Mucosa of descending colon (tissue), 3 donors: ENCODE measurements at places on chromosomes 7 and 10. TPM values are rescaled to one million over a fixed set of nuclear protein-coding genes. Genes with fewer than 3 reads are reported as not detected.

DNA sequence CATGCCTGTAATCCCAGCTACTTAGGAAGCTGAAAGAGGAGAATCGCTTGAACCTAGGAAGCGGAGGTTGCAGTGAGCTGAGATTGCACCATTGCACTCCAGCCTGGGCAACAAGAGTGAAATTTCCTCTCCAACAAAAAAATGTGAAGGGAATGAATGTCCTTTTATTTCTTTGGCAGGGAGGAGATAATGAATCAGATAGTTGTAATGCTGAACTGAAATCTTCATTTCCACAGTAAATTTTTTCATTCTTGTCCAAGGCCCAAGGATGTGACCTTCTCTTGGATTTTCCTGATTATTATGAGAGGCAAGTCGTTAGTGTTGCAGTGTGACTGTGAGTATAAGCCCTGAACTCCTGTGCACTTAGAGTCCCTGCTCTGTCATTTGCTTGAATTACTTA, 13.6 kb downstream of the STAMBPL1 start:
- DNase-seq = no peak

GRCh38 chr10:69239816-69240434, 19.8 kb downstream of the HKDC1 start:
- no peak for DNase-seq

The ETV1 gene
- 2.6 TPM for total RNA-seq

The CTAGE4 gene
- total RNA-seq = 9.5 TPM

- peak; percentile 92 for DNase-seq
Observed at GRCh38 chr10:5488272-5489161, 10.9 kb downstream of the CALML5 start.

The EZH2 gene
- total RNA-seq = 18.1 TPM

DNA sequence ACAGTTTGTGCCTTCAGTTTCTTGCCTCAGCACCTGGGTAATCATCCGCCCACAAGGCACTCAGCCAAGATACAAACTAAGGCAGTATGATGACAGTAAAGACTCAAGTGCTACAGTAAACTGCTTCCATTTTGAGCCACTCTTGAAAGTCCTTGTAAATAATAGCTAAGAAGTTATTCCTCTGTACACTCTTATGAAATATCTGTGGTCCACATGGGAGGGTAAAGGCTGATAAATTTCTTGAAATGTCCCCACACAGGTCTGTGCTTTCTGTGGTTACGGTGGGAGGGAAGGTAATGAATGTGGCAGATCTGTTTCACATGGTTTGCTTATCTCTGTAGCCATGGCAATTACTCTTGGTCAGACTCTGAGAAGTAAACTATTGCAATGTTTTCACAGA, 551.0 kb upstream of the ZWINT start:
- no peak for DNase-seq

GRCh38 chr7:64882341-64883112, 20.5 kb upstream of the ZNF273 start:
- DNase-seq = peak; percentile 30

DNA sequence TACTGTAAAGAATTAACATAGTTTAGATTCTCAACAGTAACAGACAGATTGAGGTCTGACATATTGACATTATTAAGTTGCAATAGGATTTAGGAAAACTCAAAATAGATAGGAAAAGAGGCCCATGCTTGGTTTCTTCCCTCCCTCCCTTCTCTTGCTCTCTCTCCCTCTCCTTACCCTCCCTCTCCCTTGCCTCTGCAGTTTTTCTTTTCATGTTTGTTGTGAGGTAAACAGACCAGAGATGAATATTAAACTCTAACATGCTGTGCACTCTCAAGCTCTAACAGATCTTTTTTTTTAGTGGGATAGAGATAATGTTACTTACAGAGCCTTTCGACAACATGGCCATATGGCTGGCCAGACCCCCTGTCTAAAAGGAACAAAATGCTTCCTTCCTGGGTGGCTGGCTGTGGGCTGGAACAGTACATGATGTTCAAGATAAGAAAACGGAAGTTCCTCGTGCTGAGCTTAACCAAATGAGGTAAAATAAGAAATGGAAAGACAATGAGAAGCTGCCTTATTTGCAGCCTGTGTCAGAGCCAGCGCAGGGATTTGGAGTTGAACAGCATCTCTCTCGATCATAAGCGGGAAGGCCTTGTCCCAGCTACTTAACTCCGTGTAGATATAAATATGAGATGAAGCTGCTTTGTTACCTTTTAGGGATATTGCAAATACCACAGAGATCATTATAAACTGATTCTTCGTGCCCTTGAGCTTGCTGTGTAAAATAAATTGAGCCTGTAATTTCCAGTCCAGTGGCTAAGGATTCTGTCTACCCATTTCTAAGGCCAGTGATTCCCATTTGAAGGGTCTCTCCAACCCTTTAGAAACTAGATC, 391.9 kb upstream of the NPVF start:
- no peak for DNase-seq

- DNase-seq = no peak
Observed at GRCh38 chr7:26160896-26161295, 8.9 kb downstream of the NFE2L3 start.

- DNase-seq = no peak
Observed at GRCh38 chr7:128394904-128395496, 14.8 kb downstream of the IMPDH1 start.

DNA sequence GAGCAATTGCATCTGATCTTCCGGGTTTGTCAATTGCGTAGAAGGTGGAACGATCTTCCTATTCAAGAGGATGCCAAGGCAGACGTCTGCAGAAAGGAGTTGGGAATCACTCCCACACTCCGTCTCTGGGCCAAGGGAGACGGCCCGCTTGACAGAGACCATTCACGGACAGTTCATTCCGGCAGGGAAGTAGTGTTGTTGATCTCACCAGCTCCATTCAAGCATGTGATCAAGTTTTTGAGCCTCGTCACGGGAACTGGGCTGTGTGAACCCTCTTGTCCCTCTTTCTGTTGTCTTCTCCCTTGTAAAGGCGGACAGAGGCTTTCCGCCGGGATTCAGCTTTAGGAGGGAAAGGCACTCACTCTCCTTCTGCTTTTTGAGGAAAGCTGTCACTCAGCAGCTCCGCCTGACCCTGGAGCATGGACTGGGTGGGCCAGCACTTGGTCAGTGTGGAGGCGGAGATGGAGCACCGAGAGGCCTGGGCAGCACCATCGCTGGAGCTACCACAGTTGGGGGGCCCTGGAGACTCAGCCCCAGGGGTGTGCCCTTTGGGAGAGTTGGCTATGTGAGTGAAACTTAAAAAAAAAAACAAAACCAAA, 44.9 kb downstream of the SPDYE5 start:
- DNase-seq = no peak

- no peak for DNase-seq
Observed at GRCh38 chr10:121378251-121378801, 219.9 kb downstream of the FGFR2 start.

DNA sequence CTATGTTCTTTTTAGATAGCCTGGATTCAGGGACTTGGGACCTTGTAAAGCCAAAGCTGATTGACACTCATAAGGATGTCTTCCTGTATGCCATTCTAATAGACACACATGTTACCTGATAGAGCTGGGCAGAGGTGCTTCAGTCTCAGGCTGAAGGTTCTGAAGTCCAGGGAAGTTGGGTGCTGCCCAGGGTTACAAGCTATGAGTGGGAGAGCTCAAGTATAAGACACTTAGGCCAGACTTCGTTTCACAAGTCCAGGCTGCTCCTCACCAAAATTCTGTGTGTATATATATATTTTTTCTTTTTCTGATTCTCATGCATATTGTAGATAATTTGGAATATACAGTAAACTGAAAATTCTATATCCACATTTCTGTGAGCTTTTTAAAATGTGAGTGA, 144.2 kb downstream of the HDAC9 start:
- DNase-seq = no peak

DNA sequence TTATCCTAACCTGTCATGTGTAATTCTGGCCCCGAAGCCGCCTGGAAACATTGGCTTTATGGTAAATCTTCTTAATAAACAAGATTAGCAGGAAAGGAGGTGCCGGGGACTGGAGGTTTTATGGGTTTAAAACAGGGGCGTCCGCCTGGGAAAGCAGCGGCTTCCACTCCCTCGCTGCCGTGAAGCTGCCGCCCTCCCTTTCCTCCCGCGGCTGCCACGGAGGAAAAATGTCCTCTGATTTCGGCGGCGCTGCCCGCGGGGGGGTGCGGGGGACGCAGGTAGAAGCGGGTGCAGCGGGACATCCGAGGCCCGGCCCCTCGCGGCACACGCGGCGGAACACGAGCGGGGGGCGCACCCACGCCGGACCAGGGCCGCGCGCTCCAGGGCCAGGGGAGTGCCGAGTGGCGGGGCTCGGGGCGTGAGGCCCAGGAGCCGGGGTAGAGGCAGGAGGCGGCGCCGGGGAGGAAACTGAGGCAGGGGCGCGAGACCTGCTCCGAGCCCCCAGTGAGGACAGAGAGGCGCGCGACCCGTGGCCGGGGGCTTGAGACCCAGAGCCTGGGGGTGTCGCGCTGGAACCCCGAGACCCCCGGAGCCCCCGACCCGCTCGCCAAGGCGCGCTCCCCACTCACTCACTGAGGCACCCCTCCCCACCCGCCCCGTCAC, 993 bp downstream of the PTPRN2 start:
- peak; percentile 23 for DNase-seq

GRCh38 chr10:104456802-104457542, 103.3 kb downstream of the CFAP58 start:
- no peak for DNase-seq

- DNase-seq = no peak
Observed at GRCh38 chr7:115910541-115911164, 119.9 kb downstream of the TFEC start.

- DNase-seq = no peak
Observed at GRCh38 chr7:45584261-45585210, 10.4 kb downstream of the ADCY1 start.

DNA sequence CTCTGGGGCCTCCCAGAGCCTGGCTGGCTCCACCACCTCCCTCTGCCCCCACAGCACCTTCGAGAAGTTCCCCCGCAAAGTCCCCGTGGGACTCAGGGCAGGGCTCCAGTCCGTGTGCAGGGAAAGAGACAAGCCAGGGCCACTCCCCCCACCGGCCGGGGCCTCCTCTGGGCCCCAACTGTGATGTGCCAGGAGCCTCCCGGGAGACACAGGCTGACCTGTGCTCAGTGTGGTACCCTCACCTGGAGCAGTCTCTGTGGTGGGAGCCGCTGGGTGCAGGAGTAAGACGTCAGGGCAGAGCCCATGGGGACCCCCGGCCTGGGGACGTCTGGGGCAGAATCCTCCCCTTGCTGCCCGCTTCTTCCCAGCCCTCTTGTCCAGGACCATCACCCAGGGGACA, 1.5 kb upstream of the ADGRA1 start:
- no peak for DNase-seq

- DNase-seq = no peak
Observed at GRCh38 chr7:149188637-149189259, 6.6 kb upstream of the ZNF282 start.

The TMEM176B gene
- total RNA-seq = 401 TPM

The RBAK gene
- total RNA-seq = 9.3 TPM

DNA sequence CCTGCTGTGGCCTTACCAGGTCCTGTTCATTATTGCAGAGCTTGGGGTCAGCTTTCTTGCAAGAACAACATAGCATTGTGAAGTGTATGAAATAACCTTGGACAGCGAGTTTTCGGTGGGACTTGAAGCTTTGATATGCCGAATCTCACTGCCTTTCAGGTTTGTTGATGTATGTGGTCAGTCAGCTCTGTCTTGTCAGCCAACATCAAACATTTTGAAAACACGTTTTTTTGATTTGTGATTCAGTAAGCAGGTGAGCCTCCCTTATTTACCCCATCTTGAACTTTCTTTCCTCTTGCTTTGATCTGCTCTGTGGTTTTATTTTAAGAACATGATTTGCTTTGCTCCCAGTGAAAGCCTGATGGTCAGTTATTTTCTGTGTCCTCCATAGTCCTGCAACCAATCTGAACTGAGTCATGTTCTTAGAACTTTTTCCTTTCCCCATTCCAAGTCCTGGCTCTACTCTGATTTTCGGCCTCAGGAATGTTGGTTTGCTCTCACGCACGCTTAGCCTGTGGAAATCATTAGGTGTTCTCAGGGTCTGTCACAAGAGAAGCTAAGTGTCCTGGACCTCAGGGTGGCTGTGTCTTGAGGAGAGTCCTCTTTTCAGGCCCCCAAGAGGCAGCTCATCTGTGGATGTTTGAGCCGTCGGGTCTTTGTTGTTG, 8.7 kb downstream of the WBP1L start:
- DNase-seq = no peak

- DNase-seq = no peak
Observed at GRCh38 chr10:117622471-117623184, 80.1 kb downstream of the EMX2 start.

DNA sequence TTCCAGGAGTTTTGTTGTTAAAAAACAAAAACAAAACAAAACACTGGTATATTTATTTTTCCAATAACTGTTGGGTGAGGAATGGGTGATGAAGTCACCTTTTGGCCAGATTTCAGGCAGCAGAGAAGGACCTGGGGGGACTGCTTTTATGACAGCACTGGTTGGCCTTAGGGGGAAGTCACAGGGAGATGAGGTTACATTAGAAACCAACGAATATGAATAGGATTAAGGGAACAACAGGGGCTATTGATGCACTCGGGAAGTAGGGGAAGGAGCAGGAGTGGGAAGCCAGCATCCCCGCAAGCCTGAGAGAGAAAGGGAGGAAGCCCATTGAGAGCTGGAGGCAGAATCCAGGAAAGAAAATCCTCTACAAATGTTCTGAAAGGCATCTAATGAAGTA, 958.4 kb downstream of the TYW1 start:
- DNase-seq = no peak

The MALRD1 gene
- 0.90 TPM for total RNA-seq

DNA sequence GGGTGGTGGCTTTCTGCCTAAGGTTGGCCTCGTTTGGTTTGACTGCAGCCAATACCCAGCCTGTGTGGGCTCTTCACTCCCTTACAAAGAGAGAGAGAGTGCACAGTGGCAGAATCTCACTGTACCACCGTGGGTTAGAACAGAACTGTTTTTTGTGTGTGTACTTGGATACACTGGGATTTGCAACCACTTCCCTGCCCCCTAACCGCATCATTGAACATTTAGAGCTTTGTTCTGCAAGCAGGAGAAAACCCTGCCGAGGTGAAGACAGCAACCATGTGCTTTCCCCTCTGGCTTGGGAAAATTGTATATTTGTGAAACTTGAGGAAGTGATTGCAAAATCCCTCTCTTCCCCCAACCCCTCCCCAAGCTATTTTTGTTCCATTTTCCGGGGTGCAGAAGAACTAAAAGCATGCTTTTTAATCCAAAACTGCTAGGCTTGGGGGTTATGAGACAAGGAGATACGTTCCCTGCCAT, 201.2 kb downstream of the TCF7L2 start:
- DNase-seq = no peak

The SAMD9 gene
- 33.1 TPM for total RNA-seq

- no peak for DNase-seq
Observed at GRCh38 chr10:23351926-23352519, 7.4 kb upstream of the C10orf67 start.

DNA sequence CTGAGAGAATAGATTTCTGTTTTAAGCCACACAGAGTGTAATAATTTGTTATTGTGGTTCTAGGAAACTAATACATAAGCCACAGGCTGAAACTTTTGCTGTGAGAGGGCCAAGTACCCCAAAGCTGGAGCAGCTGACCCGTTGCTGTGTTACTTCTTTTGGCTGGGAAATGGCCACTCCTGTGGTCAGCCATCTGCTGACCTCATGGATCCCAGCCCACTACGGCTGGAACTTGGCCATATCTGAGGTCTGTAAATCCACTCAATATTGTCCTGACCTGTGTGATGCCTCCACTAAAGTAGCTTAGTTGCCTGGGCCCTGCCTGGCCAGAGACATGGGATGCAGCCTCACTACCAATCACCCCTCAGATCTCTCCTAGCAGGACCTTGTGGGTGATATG, 17.4 kb upstream of the LOXL4 start:
- DNase-seq = no peak
